PC-9 (cell line): ENCODE measurements at places on chromosomes 5 and 9. TPM values are rescaled to one million over a fixed set of nuclear protein-coding genes. Genes with fewer than 3 reads are reported as not detected.

GRCh38 chr9:2096376-2096970 lies 81.3 kb downstream of the SMARCA2 start:
- DNase-seq: no peak
- no peaks in the 10 kb centered on the region for H3K4me1 ChIP-seq
- H3K36me3 ChIP-seq: no peaks in the 10 kb centered on the region
- H3K4me3 ChIP-seq: no peak overlapping the region
- H3K27me3 ChIP-seq: no peaks in the 10 kb centered on the region
- H3K27ac ChIP-seq: no peak overlapping the region

- no peaks in the 10 kb centered on the region for H3K27me3 ChIP-seq
- no peak overlapping the region for H3K4me3 ChIP-seq
- no peak overlapping the region for H3K27ac ChIP-seq
- DNase-seq: no peak
- H3K36me3 ChIP-seq: no peaks in the 10 kb centered on the region
- H3K4me1 ChIP-seq: no peaks in the 10 kb centered on the region
Observed at GRCh38 chr5:143025376-143025775, 255.2 kb downstream of the ARHGAP26 start.

GRCh38 chr5:38797838-38798237 lies 48.0 kb upstream of the OSMR start:
- DNase-seq: no peak
- no peak overlapping the region for H3K4me3 ChIP-seq
- H3K36me3 ChIP-seq: no peaks in the 10 kb centered on the region
- no peaks in the 10 kb centered on the region for H3K27me3 ChIP-seq

DNA sequence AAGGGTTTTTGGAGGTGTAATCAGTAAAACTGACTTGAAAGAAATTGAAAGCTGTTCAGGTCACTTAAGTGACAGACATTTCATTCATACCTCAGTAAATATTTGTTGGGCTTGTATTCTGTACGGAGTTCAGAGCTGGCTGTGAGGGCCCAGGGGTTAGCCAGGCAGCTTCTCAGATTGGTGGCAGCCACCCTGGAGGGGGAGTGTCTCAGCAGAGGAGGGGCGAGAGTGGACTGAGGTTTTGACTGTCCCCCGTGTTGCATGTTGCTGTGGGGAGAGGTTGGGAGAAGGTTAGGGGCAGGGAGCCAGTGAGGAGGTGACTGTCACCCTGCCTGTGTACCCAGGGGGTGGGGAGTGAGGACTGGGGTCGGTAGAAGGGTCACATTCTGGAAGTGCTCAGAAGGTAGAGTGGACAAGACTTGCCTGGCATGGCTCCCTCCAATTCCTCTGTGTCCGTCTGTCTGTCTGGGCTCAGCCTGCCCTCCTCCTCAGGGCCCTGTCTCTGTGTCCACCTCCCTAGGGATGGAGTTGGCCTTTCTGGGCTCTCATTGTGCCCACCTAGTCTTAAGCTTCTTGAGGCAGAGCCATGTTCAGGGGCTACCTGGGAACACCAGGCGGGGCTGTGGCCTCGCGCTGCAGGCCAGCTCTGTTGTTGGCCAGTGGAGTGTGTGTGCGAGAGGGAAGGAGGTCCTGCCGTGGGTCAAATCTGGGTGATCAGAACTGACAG lies 4.4 kb downstream of the PHF2 start:
- no peaks in the 10 kb centered on the region for H3K27me3 ChIP-seq
- no peak overlapping the region for H3K27ac ChIP-seq
- H3K4me1 ChIP-seq: peaks cover 7% of the 10 kb centered on the region
- no peak overlapping the region for H3K4me3 ChIP-seq
- no peaks in the 10 kb centered on the region for H3K36me3 ChIP-seq
- no peak for DNase-seq

DNA sequence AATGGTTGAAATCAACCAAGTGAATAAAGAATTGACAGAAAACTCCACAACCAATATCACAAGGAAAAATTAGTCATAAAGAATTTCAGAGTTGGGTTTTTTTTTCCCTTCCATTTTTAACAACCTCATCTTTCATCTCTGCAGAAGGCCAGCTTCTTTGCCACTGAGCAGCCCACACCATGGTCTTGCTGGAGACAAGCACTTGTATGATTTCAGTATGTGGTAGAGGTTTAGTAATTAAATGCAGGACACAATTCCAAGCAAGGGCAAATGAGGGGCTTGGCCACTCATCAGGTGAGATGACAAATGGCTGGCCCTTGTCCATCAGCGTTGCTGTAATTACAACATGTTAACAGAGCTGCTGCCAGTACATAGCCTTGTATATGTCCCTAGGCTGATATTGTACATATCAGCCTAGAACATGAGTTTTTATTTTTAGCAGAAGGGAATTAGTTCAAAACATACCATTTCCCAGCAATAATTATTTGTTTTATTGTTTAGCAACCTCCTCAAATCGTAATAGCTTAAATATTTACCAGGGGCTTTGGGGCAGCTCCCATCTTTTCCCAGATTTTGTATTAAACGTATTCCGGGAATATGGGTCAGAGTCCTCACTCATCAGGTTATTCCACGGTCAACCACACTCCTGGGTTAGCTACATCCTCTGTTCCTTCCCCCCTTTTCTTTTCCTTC lies 5.0 kb upstream of the C9 start:
- H3K4me3 ChIP-seq: no peak overlapping the region
- H3K27me3 ChIP-seq: no peaks in the 10 kb centered on the region
- H3K4me1 ChIP-seq: no peaks in the 10 kb centered on the region
- H3K36me3 ChIP-seq: no peaks in the 10 kb centered on the region

GRCh38 chr5:159915904-159916840 lies at the start of gene ADRA1B:
Gene ADRA1B (plus strand): TSS chr5:159916482. CDS start chr5:159916906, 424 bp downstream.
- H3K36me3 ChIP-seq: no peaks in the 10 kb centered on the region
- no peaks in the 10 kb centered on the region for H3K27me3 ChIP-seq
- H3K4me1 ChIP-seq: peaks cover 94% of the 10 kb centered on the region
- H3K4me3 ChIP-seq: peak within 1 kb of the TSS; percentile 64

GRCh38 chr9:132283165-132283564 lies 71.6 kb downstream of the SETX start:
- no peak overlapping the region for H3K4me3 ChIP-seq
- H3K27me3 ChIP-seq: no peaks in the 10 kb centered on the region
- H3K27ac ChIP-seq: no peak overlapping the region
- peaks cover 17% of the 10 kb centered on the region; the same call in 1 of the 2 replicates for H3K36me3 ChIP-seq
- DNase-seq: no peak
- H3K4me1 ChIP-seq: no peaks in the 10 kb centered on the region

DNA sequence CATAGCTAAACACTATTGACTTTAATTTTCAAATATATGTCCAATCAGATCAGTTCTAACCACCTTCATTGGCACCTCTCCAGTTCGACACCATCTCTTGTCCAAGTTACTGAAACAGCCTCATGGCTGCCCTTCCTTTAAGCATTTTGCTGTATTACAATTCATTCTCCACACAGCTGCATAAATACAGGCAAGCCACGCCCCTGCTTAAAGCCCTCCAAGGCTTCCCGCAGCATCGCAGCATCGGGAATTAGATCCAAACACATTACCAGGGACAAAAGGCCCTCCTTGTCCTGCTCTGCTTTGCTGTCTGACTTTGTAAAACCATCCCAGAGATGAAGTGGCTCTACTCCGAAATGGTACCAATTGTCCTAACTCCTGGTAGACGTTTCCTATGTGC lies 75.1 kb upstream of the RAI14 start:
- no peak for DNase-seq
- H3K27me3 ChIP-seq: no peaks in the 10 kb centered on the region
- H3K4me3 ChIP-seq: no peak overlapping the region
- peaks cover 32% of the 10 kb centered on the region for H3K4me1 ChIP-seq
- H3K36me3 ChIP-seq: no peaks in the 10 kb centered on the region
- H3K27ac ChIP-seq: no peak overlapping the region

DNA sequence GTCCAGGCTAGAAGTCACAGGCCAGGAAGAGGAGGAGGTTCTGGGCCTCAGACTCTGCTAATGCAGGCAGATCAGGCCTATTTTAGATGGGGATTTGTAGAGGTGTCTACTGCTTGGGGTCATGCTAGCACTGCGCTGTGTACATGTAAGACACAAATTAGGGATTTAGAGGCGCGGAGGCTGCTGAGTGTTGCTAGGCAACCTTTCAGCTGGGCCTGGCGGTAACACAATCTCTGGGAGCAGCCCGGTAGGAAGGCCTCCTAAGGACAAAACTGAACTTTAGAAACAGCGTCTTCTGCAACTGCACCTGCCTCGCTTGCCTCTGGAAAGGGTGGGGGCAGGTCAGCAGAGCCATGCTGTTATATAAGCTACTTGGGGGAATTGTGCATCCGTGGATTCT lies 147.9 kb downstream of the MACROH2A1 start:
- H3K36me3 ChIP-seq: no peaks in the 10 kb centered on the region
- peaks cover 22% of the 10 kb centered on the region for H3K4me1 ChIP-seq
- no peak overlapping the region for H3K27ac ChIP-seq

DNA sequence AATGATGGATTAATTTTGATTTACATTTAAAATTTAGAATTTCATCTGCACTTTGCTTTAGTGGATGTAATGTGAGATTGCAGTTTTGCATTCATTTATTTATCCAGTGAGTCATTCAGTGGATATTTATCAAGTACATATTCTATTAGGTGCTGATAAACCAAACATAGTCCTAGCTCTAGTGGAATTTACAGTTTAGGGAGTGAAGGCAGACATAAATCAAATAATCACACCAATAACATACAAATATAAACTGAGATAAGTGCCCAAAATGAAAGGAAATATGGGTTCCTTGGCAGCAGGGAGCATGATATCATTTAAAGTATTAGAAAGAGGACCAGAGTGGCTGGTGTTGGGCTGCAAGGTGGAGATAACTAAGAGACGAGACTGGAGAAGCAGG lies 14.7 kb upstream of the NIPBL start:
- no peak overlapping the region for H3K27ac ChIP-seq
- no peaks in the 10 kb centered on the region for H3K36me3 ChIP-seq
- no peak overlapping the region for H3K4me3 ChIP-seq
- H3K4me1 ChIP-seq: peaks cover 9% of the 10 kb centered on the region
- no peaks in the 10 kb centered on the region for H3K27me3 ChIP-seq
- peak; percentile 49 for DNase-seq

DNA sequence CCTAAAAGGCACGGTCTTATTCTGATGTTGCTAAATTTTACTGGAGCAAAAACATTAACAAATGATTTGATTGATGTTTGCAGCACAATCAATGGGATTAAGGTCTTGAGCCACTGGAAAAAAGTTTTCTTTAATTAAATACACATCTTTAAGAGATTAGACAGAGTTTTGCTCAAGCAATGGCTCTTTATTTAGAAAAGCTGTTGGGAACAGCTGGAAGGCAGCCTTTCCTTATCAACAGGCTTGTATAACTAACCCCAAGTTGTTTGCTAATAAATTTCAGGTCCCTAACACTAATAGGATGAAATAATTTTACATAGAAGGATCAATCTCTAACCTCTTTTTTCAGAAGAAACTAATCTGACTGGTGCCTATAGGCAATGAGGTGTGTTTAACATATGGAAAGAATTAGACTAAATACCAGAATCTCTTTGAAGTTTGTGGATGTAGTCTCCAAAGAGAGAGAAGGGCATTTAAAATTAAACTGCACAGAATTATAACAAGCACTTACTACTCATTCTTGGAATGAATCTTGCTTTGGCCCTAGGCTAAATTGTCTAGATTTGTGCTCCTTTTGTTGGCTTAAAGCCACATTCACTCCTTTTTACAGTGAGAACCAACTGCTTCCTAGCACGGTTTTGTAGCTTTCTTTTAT lies 67.3 kb upstream of the TNFAIP8 start:
- peak overlapping the region; percentile 43; the same call in 1 of the 2 replicates for H3K4me3 ChIP-seq
- H3K36me3 ChIP-seq: no peaks in the 10 kb centered on the region
- DNase-seq: no peak
- H3K4me1 ChIP-seq: peaks cover 50% of the 10 kb centered on the region
- H3K27me3 ChIP-seq: no peaks in the 10 kb centered on the region
- peak overlapping the region; percentile 75 for H3K27ac ChIP-seq

GRCh38 chr9:75814667-75815066 lies 75.8 kb upstream of the PCSK5 start:
- H3K36me3 ChIP-seq: no peaks in the 10 kb centered on the region
- DNase-seq: no peak
- no peak overlapping the region for H3K27ac ChIP-seq
- no peak overlapping the region for H3K4me3 ChIP-seq
- H3K27me3 ChIP-seq: no peaks in the 10 kb centered on the region

GRCh38 chr5:80406980-80407734 lies 707 bp upstream of the ZFYVE16 start:
- H3K27me3 ChIP-seq: no peaks in the 10 kb centered on the region
- peak overlapping the region; percentile 83 for H3K4me3 ChIP-seq
- H3K4me1 ChIP-seq: peaks cover 18% of the 10 kb centered on the region
- no peaks in the 10 kb centered on the region for H3K36me3 ChIP-seq
- peak; percentile 5 for DNase-seq
- peak overlapping the region; percentile 83 for H3K27ac ChIP-seq

The PCA3 gene
- total RNA-seq: not detected in 2 replicates

The ICE1 gene
- 59.1 and 68.4 TPM in 2 replicates for total RNA-seq

The TAS2R1 gene
- total RNA-seq: not detected in 2 replicates

The TMEM171 gene
- 7.8 and 9.9 TPM in 2 replicates for total RNA-seq

The CFAP90 gene
- not detected in 2 replicates for total RNA-seq

The ELL2 gene
- total RNA-seq: 25.5 and 27.6 TPM in 2 replicates

The GPR151 gene
- total RNA-seq: not detected in 2 replicates
